CD4-positive, alpha-beta T cell (primary cell): ENCODE measurements at places on chromosomes 16 and 17. TPM values are rescaled to one million over a fixed set of nuclear protein-coding genes. Genes with fewer than 3 reads are reported as not detected.

DNA sequence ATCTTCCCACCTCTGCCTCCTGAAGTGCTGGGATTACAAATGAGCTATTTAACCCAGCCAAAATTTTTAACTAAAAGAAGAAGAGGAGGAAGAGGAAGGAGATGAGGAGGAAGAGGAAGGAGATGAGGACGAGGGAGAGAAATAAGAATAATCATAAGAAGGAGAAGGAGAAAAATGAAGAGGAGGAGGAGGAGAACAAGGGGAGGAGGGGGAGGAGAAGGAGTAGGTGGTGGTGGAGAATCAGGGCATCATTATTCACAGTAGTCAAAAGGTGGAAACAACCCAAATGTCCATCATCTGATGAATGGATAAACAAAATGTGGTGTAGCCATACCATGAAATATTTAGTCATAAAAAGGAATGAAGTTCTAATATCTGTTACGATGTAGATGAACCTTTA is 21.2 kb upstream of the MGAT5B start:
- DNase-seq, result no peak

- DNase-seq, result no peak
Observed at GRCh38 chr17:81561494-81561885, 9.3 kb upstream of the FAAP100 start.

- DNase-seq, result no peak
Observed at GRCh38 chr17:38732376-38733281, 2.5 kb downstream of the CISD3 start.

DNA sequence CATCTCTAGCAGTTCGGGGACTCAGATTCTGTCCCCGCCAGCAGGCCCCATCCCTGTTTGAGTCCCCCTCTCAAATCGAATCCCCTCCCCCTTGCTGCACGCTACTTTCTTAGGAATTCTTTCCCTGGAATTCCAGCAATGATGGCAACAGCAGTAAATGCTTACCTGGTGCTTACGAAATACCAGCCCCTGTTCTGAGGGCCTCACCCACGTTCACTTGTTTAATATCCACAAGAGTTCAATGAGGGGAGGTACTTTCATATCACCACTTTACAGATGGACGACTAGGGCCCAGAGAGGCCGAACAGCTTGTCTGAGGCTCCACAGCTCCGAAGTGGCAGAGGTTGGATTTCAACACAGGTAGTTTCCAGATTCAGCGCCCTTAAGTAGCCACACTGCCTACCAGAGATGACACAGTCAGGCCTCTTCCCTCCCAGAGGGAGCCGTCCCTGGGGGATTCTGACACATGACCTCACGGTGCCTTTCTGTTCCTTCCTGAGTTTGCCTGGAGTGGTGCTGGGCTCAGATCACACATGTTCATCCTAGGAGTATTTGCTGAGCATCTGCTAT is 120.7 kb upstream of the GSE1 start:
- DNase-seq, result no peak

AURKB gene
- total RNA-seq, result 1.4 TPM

DNA sequence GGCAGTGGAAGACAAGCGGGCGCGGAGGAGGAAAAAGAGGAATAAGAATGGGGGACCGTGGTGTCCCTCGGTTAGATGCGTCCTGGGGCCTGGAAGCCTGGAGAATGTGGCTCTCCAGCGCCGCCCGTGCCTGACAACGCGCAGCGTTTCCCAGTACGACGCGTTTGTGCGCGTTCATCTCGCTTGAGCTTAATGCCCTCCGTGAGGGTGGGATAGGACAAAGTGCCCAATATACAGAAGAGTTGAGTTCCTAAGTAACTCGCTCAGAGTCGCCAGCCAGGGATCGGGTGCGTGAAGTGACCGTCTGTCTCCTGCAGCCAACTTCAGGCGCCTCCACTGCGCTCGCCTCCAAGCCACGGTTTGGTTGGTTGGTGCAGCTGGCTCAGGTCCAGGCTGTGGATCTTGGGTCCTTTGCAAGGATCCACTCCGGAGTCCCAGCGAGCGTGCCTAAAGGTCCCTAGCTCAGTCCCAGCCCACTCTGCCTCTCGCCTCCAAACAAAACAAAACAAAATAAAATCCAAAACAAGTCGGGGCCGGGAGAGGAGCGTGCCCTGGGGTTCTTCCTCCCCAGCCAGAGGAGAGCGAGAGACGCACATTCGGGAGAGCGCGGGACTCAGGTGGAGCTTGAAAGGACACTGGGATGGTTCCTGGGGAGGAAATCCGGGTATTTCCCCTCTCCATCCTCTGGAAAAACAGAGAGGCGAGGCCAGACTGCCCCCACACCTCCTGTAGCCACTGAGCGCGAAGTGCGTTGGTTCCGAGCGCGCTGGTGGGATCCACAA is 974 bp downstream of the GALR2 start:
- DNase-seq, result peak; percentile 48

DNA sequence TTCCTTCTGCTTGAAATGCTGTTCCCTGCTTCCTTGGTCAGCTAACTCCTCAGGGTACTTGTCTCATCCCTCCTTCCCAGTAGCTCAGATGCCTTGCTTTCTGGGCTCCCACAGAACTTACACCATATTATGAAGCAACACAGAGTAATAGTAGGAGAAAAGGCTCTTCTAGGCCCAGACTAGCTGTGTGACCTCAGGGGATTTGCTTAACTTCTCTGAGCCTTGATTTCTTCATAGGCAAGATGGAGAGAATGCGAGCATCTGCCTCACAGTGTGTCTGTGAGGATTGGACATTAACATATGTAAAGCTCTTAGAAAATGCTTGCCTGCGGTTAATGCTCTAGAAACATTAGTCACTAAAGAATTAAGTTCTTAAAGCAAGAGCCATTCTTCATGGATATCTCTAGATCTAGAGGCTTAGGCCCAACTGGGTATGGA is 22.3 kb upstream of the PECAM1 start:
- no peak for DNase-seq

DNA sequence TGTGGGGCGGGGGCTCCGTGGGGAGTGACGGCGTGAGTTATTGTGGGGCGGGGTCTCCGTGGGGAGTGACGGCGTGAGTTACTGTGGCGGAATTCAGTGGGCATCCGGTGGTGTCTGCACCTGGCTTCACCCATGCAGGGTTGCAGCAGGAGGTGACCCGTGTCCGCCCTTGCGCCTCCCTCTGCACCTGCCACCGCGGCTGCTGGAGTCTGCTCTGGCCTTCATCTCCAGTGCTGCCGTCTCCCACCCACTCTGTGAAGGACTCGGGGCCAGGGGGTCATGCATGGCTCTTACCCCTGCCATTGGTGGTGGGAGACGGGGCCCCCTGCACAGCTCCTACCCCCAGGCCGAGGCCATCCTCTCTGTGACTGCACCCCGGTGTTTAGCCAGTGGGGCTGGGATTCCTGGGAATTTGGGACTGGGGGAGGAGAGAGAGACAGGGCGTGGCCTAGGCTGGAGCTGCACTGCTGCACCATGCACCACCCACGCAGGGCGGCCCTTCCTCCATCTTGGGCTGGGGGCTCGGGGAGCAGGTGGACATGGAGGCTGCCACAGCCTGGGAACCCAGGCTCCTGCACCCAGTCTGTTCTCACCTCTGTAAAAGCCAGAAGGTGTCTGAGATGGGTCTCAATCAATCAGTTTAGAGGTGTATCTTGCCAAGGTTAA is 1.3 kb upstream of the PABPN1L start:
- DNase-seq, result no peak

GRCh38 chr17:39927929-39928857 is 661 bp downstream of the LRRC3C start:
- no peak for DNase-seq

NPIPB6 gene
- 2.4 TPM for total RNA-seq

FNDC8 gene
- not detected for total RNA-seq

ENPP7 gene
- not detected for total RNA-seq

GRCh38 chr16:30092373-30093010 is 768 bp upstream of the TBX6 start:
- DNase-seq, result peak; percentile 58

ARHGAP27 gene
- total RNA-seq, result 35.2 TPM

BBS2 gene
- total RNA-seq, result 72.8 TPM

- no peak for DNase-seq
Observed at GRCh38 chr17:79116575-79117368, 42.1 kb downstream of the ENGASE start.

DNA sequence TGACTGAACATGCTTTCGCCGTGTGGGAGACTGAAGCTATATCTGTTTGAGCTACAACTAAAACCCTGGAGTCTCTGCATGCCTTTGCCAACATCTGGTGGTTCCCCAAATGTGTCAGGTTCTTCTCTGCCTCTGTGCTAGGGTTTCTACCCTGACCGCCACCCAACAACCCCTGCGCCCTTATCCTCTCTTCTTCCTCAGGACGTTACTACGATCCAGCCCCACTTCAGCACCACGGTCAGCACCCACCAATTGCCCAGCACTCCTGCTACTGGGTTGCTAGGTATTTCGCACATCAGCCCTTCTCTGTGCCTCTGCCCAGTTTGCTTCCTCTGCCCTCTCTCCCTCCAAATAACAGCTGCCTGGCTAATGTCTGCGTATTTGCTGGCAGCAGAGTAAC is 106.3 kb upstream of the HSBP1 start:
- DNase-seq, result no peak

DNA sequence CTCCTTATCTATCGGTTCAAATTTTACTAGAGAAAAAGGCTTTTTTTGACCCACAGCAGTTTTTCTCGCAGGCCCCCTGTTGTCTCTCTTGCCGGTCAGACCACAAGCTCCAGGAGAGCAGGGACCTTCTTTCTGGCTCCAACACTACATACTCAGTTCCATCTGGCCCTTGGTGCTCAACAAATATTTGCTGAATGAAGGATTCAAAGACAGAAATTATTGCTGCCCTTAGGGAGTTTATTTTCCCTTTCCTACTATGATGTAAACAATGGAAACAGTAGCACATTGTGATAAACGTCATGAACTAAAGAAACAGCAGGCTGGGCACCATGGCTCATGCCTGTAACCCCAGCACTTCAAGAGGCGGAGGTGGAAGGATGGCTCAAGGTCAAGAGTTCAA is 59.0 kb upstream of the ATP2A3 start:
- no peak for DNase-seq

CCL15 gene
- not detected for total RNA-seq

TK1 gene
- 0.88 TPM for total RNA-seq

- no peak for DNase-seq
Observed at GRCh38 chr17:35103271-35103670, 16.4 kb downstream of the RAD51D start.

- DNase-seq, result no peak
Observed at GRCh38 chr16:78805556-78805955, 706.1 kb downstream of the WWOX start.

DNA sequence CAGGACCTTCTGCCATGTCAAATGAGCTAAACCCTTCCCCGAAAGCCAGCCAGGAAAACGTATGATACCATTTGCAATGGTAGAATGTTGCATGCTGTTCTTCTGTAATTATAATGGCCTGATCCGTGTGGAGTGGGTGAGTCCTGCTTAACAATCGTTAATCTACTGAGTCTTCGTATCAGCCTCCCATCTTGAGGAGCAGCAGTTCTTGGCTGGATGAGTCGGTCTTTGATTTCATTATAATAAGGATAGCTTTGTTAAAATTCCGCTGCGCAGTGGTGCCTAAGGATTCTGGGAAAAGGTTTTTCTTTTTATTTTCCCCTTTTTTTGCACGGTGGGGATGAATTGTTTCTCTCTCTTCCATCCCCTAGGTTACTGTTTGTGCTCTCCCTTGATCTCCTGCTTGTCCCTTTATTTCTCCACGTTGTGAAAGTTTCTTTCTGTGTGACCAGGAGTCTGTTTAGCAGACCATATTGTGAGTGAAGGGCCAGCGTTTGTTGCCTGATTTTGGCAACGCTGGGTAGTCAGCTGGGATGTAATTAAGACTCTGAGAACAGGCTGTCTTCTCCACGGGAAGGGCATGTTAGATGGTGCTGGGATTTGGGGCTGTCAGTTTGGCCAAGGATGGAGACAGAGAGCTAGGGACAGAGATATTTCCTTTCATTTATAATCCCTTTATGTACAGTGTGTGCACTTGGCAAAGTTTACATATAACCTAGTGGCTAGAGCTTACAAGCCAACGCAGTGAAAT is 263.0 kb downstream of the FTO start:
- no peak for DNase-seq

TOM1L2 gene
- total RNA-seq, result 28.5 TPM
